Activated naive CD4-positive, alpha-beta T cell (primary cell): ENCODE measurements at places on chromosomes 3 and 15.

GRCh38 chr3:153038779-153039178 lies 123.2 kb upstream of the RAP2B start:
- DNase-seq, result no peak

DNA sequence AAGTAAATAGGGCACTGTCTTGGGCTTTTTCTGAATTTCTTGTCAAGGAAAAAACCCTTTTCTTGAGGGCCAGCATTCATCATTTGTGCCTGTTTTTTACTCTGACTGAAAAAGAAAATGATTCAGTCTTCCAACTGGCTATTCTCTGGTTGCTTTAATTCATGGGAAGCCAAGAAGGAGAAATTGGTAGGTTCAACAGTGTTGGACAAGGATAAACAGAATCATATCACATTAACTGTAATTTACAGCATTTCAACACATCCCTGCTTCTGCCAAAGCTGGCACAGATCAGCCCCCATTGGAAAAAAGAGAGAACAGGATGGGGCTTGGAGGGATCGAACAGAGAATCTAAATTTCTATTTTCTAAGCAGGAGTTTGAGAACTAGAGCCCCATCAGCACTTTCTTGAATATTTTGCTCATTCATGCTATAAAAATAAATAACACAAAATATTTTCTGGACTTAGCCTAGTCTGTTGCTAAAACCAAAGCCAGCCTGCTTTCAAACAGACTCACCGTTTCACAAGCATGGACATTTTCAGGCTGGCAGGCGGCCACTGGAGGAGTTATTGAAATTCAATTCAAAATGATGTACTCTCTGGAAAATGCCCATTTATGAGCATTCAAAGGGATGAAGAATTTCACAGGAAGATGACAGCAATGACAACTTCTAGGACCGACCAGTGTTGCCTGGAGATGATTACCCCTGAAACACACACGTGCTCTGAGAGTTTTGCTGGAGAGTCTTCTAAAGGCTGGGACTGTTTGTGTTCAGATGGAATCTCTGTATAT lies 181.2 kb downstream of the WNT5A start:
- DNase-seq, result no peak

GRCh38 chr3:113812854-113813253 lies 25.7 kb upstream of the GRAMD1C start:
- DNase-seq, result no peak

DNA sequence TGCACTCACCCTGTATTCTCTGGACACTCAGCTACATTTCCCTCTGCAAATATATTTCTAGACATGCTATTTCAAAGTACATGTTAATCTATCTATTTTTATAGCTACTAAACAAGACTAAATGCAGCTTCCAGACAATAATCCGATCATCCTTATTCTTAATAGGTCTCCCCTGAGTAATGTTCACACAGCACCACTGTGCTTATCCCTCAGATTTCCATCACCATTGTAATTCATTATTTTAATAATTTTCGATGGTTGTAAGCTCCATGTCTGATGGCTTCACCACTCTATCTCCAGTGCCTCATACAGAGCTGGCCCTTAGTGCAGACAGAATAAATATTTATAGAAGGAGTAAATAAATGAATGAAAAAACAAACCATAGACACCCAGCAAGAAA lies 117.5 kb downstream of the ANXA2 start:
- DNase-seq, result no peak

GRCh38 chr15:61983081-61983480 lies 77.2 kb downstream of the VPS13C start:
- no peak for DNase-seq

GRCh38 chr3:98326945-98327344 lies 26.7 kb upstream of the OR5K4 start:
- no peak for DNase-seq

DNA sequence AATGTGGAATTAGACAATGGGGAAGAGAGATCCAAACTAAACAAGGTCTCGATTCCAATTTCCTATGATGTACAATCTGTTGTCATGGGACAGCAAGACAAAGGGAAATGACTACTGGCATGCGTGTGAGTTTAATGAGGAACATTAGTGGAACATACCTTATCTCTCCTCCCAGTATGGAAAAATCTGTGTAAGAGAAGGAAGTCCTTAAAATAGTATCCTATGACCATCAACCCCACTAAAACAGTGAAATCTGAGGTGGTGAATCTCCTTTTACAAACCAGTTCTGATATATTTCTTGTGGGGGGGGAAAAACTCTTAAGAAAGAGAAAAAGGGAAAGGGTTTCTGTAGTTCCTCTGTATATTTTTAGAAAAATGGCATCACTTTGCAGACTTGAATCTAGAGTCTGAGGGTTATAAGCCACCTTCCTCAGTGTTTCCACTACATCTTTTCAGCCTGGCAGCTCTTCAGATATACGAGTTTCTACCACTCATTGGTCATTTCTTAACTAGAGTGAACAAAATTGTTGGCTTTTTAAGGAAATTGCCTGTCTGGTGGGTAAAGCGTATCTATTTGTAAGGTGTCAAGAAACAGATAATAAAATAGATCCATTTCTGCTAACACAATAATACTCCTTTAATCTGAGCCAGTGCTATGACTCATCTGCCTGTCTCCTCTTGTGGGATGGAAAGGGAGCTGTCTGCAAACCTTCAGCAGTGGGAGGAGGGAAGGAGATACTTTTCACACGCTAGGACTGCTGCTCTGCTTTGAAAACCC lies 3.0 kb upstream of the TNFAIP8L3 start:
- no peak for DNase-seq

DNA sequence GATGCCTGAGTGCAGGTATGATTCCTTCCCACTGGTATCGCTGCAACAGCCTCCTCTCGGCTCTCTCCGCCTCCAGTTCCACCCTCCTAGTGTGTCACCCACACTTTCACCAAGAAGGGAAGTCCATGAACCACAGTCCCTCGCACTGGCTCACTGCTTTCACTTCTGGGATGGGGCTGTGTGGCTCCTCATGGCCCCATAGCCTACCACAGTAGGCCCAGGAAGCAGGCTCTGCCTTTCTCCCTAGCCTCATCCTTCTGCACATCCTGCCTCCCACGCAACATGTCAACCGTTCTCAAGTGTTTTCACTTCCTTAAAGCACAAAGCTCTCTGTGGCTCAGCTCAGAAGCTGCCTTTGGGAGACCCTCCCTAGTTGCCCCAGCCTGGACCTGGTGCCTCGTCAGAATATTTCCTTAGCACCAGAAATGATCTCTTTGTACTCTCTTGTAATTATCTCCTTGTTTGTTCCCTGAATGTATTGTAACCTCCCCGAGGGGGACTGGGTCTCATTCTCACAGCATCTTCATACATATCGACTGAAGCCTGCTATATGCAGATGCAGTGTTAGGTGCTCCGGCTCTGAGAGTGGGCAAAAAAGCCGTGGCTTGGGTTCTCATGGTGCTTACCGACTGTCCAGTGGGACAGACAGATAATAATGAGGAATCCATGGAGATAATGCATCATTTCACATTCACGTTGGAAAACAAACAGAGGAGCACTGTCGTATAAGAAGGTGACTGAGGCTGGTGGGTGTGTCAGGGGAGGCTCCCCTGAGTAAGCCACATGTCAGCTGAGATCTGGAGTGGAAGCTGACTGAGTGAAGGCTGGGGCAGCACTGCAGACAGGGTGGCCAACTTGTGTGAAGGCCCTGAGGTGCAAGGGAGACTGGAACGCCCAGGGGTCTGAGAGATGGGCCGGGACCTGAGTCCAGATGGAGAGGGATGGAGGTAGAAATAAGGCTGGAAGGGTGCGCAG lies 107.1 kb downstream of the DGKG start:
- no peak for DNase-seq

DNA sequence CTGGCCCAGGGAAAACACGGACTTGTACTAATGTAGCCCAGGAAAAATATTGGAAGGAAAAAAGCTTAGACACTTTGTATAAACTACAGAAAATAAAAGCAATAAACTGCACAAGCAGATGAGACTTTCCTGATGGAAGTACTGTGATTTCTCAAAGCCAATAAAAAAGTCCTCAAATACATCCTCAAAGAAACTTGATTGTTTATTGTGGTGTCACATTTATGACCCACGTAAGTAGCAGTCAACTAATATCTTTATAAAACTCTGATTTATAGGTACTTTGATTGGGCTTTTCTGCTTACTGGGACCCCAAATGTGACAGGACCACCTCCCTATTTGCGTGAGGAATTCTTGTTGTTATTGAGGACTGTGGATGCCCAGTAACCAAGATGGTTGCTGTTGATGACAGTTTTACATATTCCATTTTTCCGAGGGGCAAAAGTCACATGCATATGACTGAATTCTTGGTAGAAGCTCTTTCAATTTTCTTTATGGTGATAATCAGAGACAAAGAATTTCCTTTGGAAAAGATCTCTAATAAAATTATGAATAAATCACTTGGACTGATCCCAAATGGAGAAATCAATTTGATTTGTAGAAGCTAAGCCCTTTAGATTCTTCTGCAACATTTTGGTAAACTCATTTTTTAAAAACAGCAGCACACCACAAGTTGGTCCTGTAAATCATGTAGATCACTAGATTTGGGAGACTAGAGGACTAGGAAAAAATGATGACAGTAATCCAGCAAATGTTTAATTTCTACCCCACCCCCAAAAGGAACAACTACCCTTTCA lies 159.0 kb upstream of the TSC22D2 start:
- no peak for DNase-seq

- DNase-seq, result no peak
Measured at GRCh38 chr3:78690766-78691165, 1077.0 kb downstream of the ROBO1 start.

DNA sequence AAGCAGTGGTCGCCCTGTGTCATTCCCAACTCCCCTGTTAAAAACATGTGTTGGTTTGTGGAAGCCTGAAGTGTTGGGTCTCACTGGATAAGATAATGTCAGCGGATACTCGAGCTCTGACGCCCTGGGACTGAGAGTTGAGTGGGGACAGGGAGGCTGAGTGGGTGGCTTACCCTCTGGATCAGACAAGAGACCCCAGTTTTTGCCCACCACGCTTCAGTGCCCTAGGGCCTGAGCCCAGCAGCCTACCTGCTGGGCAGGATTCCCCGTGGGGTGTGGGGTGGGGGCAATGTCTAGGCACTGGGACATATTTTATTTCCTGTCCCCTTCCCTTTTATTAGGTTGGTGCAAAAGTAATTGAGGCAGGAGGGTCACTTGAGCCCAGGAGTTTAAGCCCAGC lies 75.0 kb downstream of the SMAD6 start:
- DNase-seq, result no peak

- peak; percentile 5 for DNase-seq
Measured at GRCh38 chr15:63860155-63860554, 26.4 kb upstream of the HERC1 start.

DNA sequence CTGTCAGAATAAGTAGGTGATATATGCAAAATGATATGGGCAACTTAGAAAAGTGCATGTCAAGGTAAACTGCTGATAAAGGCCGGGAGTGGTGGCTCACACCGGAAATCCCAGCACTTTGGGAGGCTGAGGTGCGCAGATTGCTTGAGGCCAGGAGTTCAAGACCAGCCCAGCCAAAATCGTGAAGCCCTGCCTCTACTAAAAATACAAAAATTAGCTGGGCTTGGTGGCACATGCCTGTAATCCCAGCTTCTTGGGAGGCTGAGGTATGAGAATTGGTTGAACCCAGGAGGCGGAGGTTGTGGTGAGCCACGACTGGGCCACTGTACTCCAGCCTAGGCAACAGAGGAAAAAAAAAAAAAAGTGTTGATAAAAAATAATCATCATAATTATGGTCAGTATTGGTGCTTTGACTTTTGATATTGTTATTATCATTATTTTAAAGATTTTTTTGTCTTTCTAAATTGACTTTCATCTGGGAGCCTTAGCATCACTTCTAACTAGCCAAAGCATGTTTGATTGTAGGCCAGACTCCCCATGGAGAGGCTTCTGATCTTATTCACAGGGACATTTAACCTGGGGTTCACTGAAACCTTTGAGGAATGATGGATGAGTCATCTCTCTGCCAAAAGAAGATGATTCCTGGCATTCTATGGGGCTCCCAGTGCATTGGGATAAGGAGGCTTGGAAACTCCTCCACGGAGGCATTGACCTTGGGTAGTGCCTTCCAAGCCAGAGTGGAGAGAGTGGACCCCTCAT lies 5.6 kb downstream of the ZBTB38 start:
- no peak for DNase-seq

DNA sequence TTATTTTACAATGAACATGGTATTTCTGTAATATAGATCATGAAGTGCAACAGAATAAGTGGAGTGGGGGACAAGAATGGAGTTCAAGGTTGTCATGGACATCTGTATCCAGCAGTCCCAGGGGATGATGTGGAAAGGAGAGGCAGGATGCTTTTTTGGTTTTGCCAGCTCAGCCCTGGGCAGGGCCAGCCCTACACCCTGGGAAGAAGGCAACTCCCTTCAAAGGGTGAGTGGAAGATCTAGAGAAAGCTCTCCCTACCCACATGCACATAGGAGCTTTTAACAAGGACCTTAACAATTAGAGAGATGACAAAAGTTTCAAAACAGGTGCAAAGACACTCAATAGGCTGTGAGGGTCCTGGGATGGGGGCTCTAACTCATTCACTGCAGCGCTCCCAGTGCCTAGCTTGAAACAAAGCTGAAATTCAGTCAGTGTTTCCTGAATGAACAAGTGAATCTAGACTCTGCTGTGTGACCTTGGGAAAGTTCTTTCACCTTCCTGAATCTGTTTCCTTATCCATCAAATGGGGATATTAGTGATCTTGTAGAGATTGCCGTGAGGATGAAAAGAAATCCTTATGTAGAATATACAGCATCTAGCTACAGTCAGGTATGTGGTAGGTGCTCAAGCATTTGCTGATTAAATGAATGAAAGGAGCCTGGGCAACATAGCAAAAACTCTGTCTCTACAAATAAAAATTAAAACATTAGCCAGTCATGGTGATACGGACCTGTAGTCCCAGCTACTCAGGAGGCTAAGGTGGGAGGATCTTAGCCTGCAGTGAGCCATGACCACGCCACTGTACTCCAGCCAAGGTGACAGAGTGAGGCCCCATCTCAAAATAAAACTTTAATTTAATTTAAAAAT lies 14.3 kb downstream of the BHLHE40 start:
- DNase-seq, result no peak

DNA sequence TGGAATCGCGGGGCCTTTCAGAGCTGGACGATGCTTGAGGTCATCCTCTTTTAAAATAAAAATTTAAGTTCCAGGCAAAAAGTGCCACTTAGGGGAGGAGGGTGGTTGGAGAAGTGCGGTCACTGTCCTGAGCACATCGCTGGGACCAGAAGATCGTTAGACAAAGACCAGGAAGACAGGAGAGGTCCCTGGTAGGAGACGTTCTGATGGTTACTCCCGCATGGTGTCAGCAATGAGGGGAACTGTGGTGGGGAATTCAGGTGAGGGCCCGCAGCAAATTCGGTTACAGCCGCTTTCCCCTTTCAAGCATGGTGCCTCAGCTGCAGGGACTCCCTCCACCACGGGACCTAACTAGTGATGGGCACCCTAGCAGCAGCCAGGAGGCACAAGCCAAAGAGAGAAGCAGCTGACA lies 1.0 kb upstream of the ISY1 start:
- peak; percentile 18 for DNase-seq

DNA sequence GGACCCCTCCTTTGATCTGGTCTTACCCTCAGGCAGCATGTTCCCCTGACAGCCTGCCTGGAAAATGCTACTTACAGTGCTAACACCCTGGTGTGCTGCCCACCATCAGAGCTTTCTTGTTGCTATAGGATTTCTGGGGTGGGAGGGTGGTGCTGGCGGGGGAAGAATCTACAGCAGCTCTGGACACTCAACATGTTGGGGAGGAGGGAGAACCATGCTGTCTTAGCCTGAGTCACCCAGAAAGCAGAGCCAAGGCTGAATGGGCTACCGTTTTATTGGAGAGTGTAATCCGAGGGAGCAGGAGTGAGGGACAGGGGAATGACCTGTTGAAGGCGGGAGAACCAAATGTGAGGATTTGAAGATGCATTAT lies 45.6 kb downstream of the MFSD1 start:
- DNase-seq, result no peak
